ENCODE measurements at places on chromosomes 7 and 10. TPM values are rescaled to one million over a fixed set of nuclear protein-coding genes. Genes with fewer than 3 reads are reported as not detected.

SPDYE16 gene
- not detected for total RNA-seq

CFAP46 gene
- total RNA-seq, result 1.6 TPM

TWIST1 gene
- not detected for total RNA-seq

RNF32 gene
- 3.5 TPM for total RNA-seq

MYOZ1 gene
- total RNA-seq, result not detected

ADARB2 gene
- total RNA-seq, result 0.31 TPM

ARHGEF35 gene
- total RNA-seq, result 12.0 TPM

INHBA gene
- total RNA-seq, result 0.28 TPM

Data from Panc1 (cell line).